ENCODE measurements at places on chromosomes 1 and 21. TPM values are rescaled to one million over a fixed set of nuclear protein-coding genes. Genes with fewer than 3 reads are reported as not detected.

Gene BRDT
- not detected for total RNA-seq

Gene LEFTY2
- total RNA-seq: 0.74 TPM

- no peak for DNase-seq
Measured at GRCh38 chr1:66265796-66266195, 268.2 kb upstream of the SGIP1 start.

- DNase-seq: no peak
Measured at GRCh38 chr1:43402089-43402865, 12.6 kb downstream of the SZT2 start.
